ENCODE measurements at places on chromosomes 1 and 21.

GRCh38 chr1:156465747-156466365 lies 34.7 kb downstream of the MEF2D start:
- no peak for DNase-seq

DNA sequence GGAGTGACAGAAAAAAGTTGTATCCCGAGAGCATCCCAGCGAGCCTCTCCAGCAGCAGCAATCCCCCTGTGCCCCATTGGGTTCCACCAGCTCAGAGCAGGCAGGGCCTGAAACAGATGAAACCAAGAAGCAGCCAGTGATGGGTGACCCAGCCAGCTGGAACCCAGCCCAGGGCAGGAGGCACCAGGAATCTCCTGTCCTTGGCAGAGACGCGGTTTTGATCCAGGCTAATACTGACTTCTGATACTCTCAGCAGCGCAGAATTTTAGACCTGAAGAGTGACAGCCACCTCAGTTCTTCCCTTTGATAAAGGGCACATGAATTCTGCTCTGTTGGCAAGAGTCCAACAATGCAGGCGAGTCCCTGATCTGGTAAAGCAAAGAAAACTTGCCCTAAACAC lies 11.4 kb upstream of the OLIG1 start:
- no peak for DNase-seq

DNA sequence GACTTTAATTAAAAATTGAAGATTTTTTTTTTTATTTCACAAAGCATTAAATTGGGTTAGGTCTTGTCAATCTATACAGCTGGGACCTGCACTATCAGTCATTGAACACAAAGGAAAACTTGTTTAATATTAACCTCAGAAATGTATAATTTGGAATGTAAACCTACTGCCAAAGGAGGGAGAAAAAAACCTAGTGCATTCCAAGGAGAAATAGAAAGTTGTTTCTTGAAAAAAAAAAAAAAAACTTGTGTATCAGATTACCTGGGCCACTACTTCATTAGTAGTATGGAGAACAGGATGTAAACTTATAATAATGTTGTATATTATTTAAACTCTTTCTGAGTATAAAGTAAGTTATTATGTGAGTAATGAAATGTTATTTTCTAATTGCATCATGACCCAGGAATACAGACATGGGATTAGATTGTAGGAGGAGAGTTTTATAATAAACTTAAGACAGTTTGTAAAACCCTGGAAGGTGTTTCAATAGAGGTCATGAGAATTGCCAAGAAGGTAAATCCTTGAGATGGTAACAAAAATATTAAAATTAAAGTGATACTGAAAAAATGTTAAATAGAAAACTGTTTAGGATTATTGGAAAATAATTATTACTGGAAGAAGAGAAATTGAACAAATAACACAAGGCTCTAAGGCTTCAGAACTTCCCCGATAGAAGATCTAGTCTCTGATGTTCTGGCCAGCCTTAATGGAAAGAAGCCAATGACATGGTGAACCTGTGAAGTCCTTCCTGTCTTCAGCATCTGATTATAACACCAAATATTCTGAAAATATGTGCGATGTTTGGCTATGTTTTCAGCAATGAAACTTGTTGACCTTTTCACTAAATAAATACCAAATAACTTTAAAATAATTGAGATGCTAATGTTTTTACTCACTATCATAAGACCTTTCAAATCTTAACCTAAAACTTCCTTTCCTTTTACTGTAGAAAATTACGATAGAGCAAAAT lies 412.8 kb upstream of the LYPLAL1 start:
- DNase-seq: no peak

GRCh38 chr1:198199105-198199504 lies 42.3 kb downstream of the NEK7 start:
- DNase-seq: no peak

- DNase-seq: no peak
These were observed 37.7 kb upstream of the PTBP2 start for GRCh38 chr1:96683931-96684330.

DNA sequence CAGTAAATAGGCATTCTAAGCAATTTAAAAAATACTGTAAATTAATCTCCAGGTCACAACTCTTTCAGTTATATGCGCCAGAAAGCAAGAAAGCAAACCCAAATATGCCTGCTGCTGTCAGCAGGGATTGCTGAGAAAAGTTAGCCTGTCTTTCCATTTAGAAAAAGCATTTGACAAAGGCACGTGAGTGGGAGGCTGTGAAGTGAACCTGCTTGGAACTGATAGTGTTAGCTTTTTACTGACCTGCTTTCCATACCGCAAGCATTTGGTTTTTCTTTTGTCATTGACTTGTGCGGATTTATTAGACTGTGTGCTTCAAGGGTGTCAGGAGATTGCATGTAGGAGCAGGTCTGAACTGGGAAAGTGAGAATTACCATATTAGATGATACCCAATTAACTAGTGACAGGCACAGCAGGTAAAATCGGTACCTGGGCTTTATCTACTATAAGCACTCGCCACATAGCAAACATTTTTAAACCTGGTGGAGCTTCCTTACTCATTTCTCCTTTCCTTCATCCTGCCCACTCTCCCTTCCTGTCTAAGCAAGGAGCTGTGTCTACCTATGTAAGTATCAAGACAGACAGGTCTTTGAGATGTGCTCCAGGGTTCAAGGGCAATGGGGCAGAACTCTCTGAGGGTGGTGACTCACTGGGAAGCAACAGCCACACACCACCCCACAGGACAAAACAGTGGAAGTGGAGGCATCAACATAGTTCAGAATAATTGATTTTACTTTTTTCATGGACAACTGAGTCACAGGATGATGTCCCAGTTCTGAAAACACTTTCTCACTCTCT lies 323.9 kb downstream of the DISC1 start:
- DNase-seq: no peak

GRCh38 chr1:15090373-15090772 lies 63.2 kb upstream of the TMEM51 start:
- no peak for DNase-seq

DNA sequence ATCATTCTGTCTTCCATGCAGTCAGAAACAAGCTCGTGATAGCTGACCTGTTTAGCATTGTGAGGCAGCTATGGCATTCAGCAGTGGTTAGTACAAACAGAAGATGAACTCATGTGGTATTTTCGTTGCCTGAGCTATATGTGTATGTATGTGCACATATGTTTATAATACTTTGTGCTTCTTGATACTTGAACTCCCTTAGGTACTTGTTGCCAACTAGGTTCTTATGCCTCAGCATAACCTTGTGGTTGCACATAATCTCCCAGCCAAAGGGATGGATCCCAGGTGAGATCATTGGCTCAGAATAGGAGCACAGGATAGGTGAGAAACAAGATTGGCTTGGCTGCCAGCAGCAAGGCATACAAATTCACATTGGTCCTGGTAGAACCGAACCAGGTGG lies 86.1 kb downstream of the VPS26C start:
- no peak for DNase-seq

DNA sequence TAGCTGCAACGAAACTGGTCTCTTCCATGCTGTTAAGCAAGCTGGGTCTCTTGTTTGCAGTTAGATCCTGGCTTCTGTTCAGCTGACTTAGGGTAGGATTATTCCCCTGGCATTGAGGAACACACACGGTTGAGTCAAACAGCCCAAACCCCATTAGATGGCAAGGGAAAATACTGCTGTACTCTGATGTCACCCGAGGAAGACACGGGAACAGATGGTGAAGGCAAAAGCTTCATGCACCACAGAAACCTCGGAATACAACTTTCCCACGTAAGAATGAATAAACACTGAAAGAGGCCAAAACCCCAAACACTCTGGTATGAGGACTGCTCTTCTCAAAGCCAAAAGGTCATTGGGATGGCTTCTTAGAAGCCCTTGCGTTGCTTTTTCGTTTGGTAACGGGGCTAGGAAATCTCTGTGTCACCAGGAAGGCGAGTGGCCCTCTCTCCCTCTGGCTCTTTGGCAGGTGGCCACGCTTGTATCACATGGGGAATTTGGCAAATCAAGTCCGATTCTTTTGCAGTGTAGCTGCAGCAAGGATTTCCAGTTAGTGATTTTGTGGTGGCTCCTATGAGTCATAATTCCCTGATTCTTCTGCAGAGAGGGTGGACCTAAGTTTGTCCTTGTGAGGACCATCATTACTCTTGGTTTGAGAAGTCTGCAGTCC lies 16.7 kb upstream of the LYST start:
- DNase-seq: peak; percentile 98

GRCh38 chr1:31569596-31570173 lies 6.6 kb upstream of the TINAGL1 start:
- no peak for DNase-seq

- DNase-seq: no peak
These were observed 40.6 kb upstream of the GPR153 start for GRCh38 chr1:6301526-6301925.

DNA sequence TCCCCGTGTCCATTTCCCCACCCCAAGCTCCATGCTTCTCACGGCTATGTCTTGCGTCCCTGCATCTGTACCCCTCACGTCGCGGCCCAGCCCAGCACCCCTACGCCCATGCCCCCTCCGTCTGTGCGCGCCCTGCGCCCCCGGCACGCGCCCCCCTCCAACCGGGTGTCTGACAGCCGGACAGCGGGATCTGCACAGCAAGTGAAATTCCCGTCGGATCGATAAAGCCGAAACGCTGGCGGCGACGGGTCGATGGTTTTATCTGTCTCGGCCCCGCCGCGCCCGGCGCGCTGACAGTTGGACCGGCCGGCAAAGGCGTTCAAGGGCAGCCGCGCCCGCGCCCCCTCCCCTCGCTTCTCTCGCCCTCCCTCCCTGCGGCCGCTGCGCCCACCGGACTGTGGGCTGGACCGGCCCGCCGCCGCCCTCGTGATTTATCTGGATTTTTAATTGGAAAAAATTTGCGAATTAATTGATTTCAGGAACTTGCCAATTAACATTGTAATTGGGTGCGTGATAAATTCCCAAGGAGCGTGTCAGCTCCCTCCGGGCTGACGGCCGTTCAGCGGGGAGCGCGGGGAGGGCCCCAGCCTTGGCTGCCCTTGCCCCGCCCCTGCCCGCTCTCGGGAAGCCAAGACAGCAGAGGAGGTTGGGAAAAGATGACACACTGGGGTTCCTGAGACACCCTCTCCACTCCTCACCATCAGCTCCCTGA lies 57.1 kb downstream of the TMEM53 start:
- no peak for DNase-seq

GRCh38 chr1:206685334-206685768 lies 646 bp downstream of the MAPKAPK2 start:
- no peak for DNase-seq

DNA sequence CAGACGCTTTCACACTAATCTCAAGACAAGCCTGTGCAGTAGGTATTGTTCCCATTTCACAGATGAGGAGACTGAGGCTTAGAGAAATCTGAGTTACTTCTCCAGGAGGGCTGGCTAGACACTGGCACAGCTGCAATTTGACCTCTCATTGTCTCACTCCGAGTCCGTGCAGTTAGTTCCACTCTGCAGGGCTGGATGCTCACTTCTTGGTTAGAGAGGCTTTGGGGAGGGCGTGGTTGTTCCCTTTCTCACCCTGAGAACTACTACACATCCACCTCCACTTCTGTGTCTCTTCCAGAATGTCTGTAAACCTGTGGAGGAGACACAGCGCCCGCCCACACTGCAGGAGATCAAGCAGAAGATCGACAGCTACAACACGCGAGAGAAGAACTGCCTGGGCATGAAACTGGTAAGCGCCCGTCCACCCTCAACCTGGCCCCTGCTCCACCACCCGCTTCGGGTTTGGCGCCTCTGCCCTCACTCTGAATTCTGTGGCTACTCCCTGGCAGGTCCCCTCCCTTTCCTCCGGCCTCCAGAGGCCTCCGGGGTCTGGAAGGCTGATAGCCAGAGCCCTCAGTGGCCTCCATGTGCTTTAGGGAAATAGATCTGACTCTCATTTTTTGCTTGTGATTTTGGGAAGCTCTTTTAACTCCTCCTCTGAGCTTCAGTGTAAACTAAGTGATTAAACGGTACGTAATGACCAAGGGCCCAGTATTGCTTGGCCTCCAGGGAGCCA lies 29.1 kb downstream of the EIF2D start:
- no peak for DNase-seq

GRCh38 chr1:213138391-213138790 lies 87.3 kb downstream of the RPS6KC1 start:
- no peak for DNase-seq

GRCh38 chr1:108817016-108817415 lies 39.9 kb downstream of the AKNAD1 start:
- DNase-seq: peak; percentile 96

DNA sequence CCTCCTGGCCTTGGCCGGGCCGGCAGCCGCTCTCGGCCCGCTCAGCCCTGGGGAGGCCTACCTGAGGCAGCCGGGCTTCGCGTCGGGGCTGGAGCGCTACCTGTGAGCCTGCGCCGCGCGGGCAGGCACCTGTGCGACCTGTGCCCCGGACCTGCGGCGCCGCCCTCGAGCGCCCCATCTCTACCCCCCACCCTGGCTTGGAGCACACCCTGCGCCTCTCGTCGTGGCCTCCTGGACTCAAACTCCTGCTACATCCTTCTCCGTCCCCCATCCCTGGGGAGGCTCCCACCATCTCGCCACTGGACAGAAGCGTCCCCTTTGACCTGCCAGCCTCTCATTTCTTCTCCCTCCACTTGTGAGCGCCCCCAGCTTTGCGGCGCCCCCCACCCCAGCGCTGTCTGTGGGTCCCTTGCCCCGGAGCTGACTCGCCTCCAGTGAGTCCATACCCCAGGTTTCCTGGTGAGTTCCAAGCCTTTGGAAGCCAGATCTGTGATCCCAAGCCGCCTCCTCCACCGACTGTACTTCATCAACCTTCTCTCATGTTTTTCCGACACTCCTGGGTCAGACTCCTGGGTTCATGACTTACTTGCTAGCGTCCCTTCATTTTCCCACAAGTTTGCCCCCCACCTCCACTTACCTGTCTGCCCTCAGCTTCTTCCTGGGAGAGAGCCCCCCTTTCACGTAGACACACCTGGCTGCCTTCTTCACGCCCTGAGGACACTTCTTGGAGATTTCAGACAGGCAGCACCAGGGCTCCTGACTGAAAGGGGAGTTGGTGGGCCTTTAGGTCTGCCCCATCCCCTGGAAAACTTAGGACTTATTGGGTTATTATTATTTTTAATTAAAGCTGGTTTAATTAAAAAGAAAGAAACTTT lies 1.3 kb downstream of the FOXE3 start:
- DNase-seq: no peak

DNA sequence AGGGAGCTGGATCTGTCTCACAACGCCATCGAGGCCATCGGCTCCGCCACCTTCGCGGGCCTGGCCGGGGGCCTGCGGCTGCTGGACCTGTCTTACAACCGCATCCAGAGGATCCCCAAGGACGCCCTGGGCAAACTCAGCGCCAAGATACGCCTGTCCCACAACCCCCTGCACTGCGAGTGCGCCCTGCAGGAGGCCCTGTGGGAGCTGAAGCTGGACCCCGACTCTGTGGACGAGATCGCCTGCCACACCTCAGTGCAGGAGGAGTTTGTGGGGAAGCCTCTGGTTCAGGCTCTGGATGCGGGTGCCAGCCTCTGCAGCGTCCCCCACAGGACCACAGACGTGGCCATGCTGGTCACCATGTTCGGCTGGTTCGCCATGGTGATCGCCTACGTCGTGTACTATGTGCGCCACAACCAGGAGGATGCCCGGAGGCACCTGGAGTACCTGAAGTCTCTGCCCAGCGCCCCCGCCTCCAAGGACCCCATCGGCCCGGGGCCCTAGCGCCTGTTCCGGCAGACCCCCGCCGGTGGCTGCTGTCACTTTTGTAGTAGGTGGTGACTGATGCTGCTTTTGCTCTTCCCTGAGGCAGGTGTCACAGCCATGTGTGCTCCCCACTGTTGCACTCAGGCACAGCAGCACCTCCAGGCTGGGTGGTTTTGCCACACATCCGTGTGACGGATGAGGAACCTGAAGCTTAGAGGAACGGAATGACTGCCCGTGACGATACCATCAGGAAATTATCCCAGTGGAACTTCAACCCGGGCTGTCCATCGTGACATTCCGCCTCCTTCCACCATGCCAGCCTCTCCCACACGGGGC lies 1.8 kb downstream of the LRRC3 start:
- DNase-seq: no peak
